ELR (cell line): ENCODE measurements at places on chromosomes 12 and 14.

- DNase-seq, result no peak
Observed at GRCh38 chr12:31412292-31412801, 86.4 kb upstream of the SINHCAF start.

DNA sequence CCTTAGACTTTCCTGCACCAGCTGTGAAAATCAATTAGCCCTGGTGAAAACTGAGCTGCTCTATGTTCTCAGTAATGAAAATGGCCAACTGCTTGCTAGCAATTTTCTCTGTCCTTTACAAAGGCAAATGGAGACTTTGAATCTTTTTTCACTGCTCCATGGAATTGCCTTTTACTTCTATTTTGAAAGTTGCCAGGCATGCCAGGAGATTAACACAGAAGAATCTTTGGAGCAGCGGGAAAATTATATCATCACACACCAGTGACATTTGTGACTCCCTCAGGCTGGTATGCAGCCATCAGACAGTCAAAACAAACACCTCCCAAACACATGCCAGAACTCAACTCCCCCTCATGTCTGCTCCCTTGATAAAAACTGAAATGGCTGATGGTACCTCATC lies 872.0 kb upstream of the FLRT2 start:
- DNase-seq, result no peak

GRCh38 chr12:71400481-71400880 lies 39.1 kb upstream of the LGR5 start:
- no peak for DNase-seq

DNA sequence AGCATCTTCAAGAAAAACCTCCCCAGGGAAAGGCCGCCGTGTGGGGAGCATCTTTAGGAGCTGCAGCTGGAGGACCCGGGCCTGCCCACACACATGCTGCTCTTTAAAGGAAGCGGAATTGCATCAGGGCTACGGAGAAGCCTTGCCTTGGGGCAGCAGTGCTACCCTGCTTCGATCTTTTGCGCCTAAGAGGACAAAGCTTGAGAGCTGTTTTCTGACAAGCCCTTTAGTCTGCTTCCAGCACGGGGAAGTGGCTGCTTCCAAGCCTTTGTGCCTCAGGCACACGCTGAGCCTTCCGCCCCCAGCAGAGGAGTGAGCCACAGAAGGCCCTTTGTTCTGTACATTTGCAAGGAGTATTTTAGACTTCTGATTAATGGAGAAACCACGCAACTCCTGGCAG lies 31.5 kb downstream of the COA8 start:
- DNase-seq, result peak; percentile 97

GRCh38 chr12:128137140-128137539 lies 129.8 kb upstream of the TMEM132C start:
- DNase-seq, result no peak

GRCh38 chr12:19544353-19544752 lies 105.1 kb downstream of the AEBP2 start:
- no peak for DNase-seq

DNA sequence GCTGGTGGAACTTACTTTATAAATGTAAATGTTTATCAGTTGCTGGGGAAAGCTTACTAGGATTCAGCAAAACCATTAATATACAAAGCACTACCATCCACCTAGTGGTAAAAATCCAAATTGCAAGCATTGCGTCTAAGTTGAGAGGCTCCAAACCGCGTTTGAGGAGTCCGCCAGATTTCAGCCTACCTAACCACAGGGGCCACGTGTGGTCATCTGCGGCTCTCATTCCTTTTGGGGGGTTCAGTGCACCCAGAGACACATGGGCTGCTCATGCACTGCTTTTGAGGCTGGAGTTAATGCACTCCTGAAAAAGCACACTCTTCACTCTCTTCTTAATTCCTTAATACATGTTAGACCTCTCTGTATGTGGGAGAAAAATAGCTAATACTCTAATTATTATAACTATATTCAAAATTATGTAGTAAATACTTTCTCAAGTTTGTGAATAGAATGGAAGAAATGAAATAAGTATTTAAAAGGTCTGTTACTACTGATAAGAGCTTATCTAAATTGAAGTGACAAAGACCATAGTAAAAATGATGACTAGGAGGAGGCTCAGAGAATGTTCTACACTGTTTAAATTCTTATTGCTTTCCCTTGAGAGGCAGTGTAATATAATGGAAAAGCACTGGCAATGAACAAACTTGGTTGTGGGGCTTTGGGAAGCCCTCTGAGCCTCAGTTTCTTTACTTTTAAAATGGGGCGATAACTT lies 41.4 kb upstream of the MANSC4 start:
- DNase-seq, result peak; percentile 91

DNA sequence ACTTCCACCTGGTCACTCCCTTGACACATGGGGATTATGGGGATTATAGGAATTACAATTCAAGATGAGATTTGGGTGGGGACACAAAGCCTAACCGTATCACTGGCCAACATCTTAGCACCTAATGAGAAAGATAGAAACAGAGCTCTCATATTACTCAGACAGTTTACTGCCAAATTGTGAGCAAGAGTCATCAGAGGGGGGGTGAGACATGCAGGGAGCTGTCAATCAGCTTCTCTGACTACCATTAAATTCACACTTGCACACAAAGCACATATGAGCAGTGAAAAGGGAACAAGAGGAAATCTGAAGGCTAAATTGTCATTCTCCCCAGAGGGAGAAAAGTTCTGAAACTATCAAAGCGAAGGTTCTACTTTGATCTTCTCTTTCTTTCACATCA lies 78.1 kb upstream of the GRIN2B start:
- no peak for DNase-seq

- peak; percentile 81 for DNase-seq
Observed at GRCh38 chr12:68358532-68359485, 26.6 kb upstream of the MDM1 start.

GRCh38 chr14:23365036-23365731 lies at the start of gene EFS:
Gene EFS (minus strand): TSS chr14:23365172. CDS start chr14:23365025, 147 bp downstream.
- no peak for DNase-seq

- DNase-seq, result no peak
Observed at GRCh38 chr12:100381379-100381778, 24.5 kb downstream of the SLC17A8 start.

GRCh38 chr14:101289230-101289690 lies 272.0 kb upstream of the DIO3 start:
- no peak for DNase-seq

- DNase-seq, result peak; percentile 44
Observed at GRCh38 chr12:47088021-47088944, 8.5 kb upstream of the AMIGO2 start.

GRCh38 chr12:54378796-54379397 lies 5.6 kb downstream of the ZNF385A start:
- peak; percentile 69 for DNase-seq

DNA sequence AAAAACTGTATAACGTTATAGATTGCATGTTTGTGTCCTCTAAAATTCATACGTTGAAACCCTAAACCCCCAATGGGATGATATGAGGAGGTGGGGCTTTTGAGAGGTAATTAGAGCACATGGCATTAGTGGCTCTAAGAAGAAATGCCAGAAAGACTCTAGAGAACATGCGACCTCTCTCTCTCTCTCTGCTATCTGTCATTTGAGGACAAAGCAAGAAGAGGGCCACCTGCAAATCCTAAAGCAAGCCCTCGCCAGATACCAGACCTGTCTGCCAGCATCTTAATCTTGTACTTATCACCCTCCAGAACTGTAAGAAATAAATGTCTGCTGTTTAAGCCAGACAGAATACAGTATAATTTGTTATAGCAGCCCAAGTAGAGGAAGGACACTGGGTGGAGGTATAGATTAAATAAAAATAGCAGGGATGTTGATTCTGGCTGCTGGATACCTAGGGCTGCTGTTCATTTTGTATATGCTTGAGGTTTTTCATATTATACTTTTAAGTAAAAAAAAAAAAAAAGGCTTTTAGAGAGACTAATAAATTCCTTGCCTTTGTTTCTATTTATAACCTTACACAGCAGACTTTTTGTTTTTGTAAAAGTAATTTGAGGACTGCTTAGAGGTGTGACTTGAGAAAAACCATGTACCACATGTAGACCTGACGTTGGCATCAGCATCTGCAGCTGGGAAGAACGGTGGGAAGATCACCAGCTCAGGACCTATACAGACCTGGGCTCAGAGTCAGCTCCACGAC lies 26.9 kb downstream of the MOK start:
- DNase-seq, result no peak

DNA sequence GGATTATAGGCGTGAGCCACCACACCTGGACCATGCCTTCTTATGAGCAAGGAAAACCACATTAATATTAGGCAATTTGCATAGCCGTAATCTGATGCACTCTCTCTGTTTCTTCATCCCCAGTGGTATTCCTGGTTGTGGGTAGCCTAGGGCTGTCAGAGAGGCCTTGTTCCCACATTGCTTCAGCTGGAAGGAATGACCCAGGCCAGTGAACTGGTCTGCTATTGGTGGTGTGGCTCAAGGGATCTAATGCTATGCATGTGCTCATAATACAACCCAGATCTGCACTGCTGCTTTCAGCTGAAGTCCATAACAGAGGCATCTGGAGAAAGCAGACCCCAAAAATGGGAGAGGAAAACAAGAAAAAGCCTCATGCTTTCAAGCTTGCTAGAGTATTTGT lies 33.1 kb upstream of the G2E3 start:
- peak; percentile 12 for DNase-seq

DNA sequence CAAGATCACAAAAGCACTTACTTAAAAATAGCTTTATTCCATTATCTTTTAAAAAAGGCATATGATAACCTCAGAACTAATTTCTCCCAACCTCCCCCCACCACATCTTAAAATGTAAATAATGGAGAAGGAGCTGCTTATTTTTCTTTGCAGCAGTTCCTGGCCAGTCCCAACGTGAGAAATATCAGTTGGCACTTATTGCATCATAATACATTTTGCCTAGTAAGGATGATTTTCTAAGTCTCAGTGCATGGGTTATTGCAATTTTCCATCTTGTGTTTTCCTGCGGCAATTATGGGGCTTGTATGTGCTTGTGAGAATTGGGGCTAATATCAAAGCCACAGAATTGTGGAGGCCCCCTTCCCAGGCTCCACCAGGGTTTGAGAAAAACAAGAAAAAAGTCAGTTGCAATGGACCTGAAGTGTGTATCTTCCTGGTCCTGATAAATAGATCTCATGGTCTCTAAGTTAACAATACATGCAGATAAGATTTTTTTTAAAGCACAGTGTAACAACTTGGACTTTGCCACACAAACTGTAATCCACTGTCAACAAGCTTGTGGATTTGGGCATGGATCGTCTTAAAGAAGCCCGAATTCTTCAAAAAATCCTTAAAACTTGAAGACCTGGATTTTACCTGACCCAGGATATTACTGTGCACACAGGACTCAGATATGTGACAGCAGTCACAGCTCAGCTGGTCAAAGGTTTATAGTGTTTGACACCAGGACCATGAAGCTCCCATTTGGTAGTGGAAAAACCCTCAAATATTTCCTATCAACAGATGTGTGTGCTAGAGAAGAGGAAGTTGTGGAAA lies 2.8 kb upstream of the WSB2 start:
- no peak for DNase-seq

DNA sequence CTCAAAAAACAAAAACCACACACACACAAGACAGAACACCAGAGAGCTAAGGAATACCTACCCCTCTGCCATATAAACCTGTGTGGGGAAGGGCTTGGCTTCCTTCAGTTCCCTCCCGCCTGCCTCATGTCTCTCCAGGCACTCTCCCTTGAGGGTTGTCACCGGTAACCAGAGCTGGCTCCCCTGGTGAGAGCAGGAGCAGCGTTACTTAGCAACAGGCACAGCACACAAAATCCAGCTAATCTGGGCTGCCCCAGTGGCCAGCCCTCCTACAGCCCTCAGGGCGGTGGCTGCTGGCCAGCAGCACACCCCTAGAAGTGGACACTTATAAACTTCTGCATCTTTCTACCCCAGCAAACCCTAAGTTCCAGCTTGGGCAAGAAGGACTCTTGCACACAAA lies 21.6 kb upstream of the NR4A1 start:
- DNase-seq, result peak; percentile 28

GRCh38 chr12:22101749-22102243 lies 55.8 kb downstream of the CMAS start:
- peak; percentile 78 for DNase-seq

- DNase-seq, result no peak
Observed at GRCh38 chr14:89399157-89399556, 17.9 kb downstream of the FOXN3 start.

DNA sequence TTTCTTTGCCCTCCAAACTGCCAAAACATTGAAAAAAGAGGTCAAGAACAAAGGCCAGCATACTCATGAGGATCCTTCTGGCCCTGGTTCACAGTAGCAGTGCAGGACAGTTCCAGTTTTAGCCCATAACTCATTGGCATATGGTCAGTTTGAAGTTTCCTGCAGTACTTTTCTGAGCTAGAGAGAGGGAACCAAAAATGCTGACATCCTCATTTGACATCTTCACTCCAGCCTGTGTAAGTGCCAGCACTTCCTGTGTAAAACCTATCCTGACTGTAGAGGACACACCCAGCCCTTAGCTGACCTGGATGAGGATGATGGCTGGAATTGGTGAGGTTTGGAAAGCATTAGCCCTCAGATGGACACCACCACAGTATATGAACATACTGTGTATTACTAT lies 84.1 kb downstream of the FGD4 start:
- no peak for DNase-seq

- no peak for DNase-seq
Observed at GRCh38 chr14:69841656-69842055, 37.6 kb upstream of the SMOC1 start.

GRCh38 chr14:97185186-97185585 lies 388.0 kb downstream of the VRK1 start:
- DNase-seq, result no peak

DNA sequence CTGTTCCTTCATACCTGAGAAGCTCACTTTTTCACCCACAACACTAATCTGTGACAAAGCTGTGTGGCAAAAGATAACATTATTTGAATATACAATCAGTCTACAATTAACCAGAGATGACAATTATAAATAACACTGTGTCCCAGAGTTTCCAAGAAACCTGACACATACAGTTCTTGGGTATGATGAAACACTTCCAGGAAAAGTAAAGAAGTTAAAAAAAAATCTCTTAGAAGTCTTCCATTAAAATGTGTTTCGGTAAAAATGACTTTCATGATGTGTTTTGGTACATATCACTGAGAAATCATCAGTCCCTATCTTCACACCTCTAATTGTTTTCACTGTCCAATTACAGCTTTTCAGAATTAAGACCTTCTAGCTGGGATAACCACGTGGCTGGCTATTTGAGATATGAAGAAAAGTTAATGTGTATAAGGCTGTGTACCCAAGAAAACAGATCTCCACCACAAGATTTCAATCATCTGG lies 390.2 kb downstream of the SOX5 start:
- DNase-seq, result no peak

DNA sequence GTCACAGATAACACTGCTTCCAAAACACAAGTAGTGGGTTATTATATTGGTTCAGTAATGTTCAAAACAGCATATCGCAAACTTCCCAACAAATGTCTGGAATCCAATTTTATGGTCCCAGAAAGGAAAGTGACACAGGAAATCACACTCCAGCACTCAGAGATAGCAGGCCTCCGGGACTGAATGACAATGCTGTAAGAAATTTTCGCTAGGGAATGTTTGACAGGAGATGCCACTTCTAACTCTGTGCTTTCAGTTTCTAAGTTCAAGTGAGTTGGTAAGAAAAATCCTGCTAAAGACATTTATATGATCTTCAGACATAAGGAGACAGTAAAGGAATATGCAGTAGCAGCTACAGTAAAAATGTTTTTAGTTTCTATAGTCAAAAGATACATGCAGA lies 93.2 kb downstream of the SLC2A13 start:
- DNase-seq, result no peak
